ENCODE measurements at places on chromosomes 1 and 21.

GRCh38 chr1:119870917-119871596 is 25.3 kb downstream of the ADAM30 start:
- peak; percentile 81 for DNase-seq

- no peak for DNase-seq
These were observed 24.7 kb upstream of the IL10 start for GRCh38 chr1:206796981-206797402.

DNA sequence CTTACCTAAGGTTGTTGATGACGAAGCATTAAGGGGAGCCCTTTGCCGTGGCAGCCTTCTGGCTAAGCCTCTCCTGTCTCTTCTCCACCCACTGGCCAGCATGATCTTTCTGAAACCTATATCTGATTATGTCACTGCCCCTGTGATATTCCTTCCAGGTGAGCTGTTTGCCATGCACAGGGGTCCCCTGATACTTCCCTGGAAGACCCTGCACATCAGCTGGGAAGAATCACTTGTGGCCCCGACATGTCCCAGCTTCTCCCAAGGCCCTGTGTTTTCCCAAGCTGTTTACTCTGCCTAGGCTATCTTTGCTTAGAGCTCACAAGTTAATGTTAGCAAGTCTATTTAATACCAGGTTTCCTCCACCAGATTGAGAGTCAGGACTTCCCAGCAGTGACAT is 12.3 kb downstream of the RD3 start:
- no peak for DNase-seq

- no peak for DNase-seq
These were observed 10.3 kb downstream of the PRRX1 start for GRCh38 chr1:170674239-170674638.

- DNase-seq, result no peak
These were observed 113.6 kb downstream of the UCHL5 start for GRCh38 chr1:192945390-192946130.

DNA sequence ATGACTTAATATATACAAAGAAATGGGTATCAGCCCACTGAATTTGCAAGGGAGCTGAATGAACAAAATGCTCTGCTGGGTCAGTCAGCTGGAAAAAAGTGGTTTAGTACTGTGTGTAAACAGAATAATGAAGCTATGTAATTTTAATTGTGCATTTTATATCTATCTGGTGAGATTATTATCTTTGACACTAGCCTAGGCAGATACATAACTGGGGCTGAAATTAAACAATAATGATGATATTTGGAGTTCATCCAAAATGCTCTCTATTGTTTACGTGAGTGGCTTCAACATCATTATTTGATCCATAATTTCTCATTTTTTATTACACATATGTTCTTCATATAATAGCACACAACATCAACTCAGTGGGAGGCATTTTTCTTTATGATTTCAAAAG is 208.5 kb upstream of the SNX7 start:
- DNase-seq, result no peak

Measured in brain (organoid and tissue), 16 donors.